ENCODE measurements at places on chromosomes 2 and 18.

DNA sequence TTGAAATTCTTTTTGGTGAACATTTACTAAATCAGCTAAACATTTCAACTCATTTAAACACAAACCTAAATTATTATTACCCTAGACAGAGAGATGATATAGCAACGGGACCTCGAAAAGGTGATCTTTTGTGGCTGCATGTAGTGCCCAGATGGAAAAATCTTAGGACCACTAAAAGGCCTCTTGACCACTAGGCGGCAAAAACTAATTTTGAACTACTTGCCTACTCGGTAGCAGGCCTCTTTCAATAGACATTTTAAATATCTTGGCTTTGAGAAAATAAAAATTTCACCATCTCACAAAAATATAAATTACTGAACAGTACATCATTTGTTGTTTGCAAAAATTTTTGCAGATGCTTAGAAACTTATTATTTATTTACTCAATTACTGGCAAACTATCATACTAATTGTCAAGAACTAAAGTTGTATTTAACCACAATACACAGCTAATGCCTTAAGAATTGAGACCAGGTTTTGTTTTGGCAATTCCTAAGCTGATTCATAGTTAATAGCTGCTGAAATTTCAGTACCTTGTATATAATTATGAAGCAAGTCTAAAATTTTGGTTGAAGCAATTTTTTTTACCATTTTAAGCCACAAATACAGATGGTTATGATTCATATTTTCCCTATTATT lies 9.4 kb downstream of the COL3A1 start:
- no peak for DNase-seq

DNA sequence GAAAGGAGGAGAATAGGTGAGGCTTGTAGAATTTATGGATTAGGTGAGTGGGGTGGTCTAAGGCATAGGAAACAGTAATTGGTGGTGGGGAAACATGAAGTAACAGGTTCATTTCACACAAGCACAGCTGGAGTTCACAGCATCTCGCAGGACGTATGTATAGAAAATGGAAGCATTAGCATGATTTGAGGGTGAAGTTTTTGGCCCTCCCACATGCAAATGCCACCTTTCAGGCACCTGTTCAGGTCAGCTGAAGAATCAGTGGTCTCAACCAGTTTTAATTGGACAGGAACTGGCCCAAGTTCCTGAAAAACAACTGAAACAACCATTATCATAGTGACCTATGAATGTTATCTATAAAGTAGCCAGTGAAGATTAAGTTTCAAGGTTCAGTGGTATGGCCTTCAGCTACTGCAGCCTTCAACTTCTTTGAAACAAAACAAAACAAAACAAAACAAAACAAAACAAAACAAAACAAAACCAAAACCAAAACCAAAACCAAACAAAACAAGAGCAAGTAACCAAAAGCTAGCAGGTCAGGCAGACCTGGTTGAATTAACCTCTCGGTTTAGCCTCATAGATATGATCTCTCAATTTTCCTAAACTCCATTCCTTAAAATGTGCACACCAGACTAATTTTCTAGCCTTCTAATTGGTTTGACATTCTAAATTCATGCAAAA lies 102.1 kb upstream of the SPHKAP start:
- no peak for DNase-seq

- no peak for DNase-seq
Observed at GRCh38 chr2:177717831-177718618, 325.5 kb downstream of the AGPS start.

DNA sequence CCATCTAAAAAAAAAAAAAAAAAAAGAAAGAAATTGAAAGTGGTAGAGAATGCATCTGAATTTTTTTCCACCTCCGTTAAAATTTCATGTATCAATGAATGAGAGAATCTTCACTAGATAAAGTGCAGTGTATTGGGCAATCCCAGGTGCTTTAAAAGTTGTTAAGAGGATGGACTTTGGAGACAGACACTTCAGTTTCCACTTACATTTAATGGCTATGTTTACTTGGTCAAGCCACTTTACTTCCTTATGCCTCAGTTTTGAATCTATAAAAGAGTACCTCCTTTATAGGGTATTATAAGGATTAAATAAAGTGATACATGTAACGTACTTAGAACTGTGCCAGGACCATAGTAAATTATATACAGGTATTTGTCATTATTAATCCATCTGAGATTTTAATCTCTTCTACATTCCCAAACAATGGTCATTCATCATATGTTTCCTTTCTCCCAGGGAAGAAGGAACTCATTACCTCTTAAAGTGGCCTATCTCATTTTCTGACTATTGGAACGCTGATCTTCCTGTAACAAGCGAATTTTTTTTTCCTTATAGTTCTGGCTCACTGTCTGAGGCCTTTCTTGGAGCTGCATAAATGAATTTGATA lies 29.1 kb upstream of the TANK start:
- DNase-seq: no peak

GRCh38 chr2:224722250-224722649 lies 6.1 kb upstream of the CCDC195 start:
- no peak for DNase-seq
